ENCODE measurements at places on chromosomes 3 and 15.

- DNase-seq: no peak
Measured at GRCh38 chr3:53675022-53675697, 171.1 kb downstream of the CHDH start.

- no peak for DNase-seq
Measured at GRCh38 chr3:39752751-39753150, 56.7 kb upstream of the MYRIP start.

- peak; percentile 62 for DNase-seq
Measured at GRCh38 chr15:70526221-70526973, 237.0 kb downstream of the UACA start.

DNA sequence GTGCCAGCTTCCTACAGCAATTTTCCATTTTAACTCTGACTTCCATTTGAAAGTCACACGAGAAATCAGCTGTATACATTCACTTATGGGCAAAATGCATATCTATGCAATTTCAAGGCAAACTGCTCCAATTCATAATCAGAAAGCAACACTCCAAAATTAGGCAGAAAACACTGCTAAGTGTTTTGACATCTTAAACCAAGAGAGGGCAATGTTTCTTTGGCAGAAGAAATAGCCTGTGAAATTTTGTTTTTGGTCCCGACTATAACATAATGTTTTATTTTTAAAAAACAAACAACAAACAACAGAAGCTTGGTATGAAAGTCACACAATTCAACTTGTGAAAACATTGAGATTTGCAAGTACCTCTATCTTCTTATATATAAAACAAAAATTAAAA is 42.6 kb downstream of the GOLIM4 start:
- DNase-seq: no peak

- DNase-seq: no peak
Measured at GRCh38 chr3:46901061-46901460, 23.5 kb downstream of the PTH1R start.

Measured in activated CD8-positive, alpha-beta memory T cell treated with anti-CD3 and anti-CD28 coated beads for 24 hours (primary cell).